Dorsolateral prefrontal cortex (tissue), 122 donors: ENCODE measurements at places on chromosomes 13 and 19. TPM values are rescaled to one million over a fixed set of nuclear protein-coding genes. Genes with fewer than 3 reads are reported as not detected.

DNA sequence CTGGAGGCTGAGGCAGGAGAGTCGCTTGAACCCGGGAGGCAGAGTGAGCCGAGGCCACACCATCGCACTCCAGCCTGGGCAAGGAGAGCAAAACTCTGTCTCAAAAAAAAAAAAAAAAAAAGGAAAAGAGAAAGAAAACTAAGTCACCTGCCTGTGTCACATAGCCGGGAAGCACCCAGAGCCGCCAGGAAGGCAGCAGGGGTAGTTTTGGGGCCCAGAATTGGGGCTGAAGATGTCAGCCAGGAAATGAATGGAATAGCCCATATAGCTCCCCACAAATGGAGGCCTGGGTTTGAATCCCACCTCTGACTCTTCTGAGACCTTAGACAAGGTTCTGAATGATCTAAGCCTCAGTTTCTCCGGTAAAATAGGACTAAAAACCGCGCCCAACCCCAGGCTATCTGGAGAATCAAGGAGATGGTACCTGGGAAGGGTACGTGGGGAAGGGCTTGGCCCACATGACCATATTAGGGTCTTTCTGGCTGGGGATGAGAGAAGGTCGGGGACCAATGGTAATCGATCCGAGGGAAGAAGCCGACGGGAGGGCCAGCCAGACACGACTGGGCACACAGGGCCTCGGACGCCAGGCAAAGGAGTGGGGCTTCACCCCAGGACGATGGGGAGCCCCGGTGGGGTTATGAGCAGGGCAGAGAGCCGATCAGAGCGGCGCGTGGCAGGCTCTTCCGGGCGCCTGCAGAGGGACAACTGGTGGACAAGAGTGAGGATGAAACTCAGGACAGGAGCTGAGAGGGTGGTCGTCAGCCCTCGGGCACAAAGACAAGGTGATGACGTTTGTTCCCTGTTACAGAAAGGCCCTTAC lies 14.4 kb downstream of the CCDC124 start:
- DNase-seq = no peak

MAMSTR gene
- 8.1 TPM for total RNA-seq

DNA sequence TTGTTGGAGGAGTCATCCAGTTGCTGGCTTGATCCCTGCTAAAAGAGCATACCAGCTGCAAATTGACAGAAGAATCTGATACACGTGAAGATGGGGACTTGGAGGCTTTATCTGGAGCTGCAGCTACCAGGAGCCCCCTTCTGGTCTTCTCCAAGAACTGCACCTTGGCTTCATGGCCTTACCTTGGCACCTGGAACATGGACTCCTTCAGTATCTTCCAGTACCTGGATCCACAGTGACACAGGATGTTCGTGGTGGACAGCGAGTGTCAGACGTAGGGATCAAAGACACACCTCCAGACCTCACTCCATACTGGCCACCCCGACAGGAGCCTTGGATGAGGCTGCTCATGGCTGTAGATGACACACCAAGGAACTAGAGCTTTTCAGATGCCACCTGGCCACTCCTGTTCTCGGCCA lies 9.9 kb upstream of the ACSBG2 start:
- DNase-seq = no peak

SIAH3 gene
- 3.0 TPM for total RNA-seq

TSPAN16 gene
- not detected for total RNA-seq

- DNase-seq = no peak
Measured at GRCh38 chr13:78875792-78876580, 217.0 kb upstream of the OBI1 start.

BRME1 gene
- total RNA-seq = 7.1 TPM

PRR22 gene
- total RNA-seq = 6.1 TPM

- DNase-seq = no peak
Measured at GRCh38 chr13:99263126-99263785, 5.1 kb upstream of the GPR18 start.

GRCh38 chr13:78593652-78594455 lies 9.5 kb downstream of the POU4F1 start:
- no peak for DNase-seq

TDRD12 gene
- total RNA-seq = 3.6 TPM

DNA sequence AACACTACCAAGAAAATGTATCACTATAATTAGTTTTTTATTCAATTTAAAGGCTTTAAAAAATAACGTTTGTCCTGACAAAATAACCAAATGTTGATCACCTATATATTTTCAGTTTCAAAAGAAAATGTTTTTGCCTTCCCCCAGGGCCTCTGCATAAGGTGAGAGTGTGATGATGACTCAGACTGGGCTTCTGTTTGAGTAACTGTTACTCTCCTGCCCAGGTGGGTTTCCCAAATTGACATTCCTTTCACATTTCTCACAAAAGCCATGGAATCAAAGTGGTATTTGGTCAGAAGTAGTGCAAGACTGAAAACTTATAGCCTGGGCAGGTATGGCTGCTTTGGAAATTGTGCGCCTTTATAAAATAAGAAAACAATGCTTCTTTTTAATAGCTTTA lies 180.6 kb downstream of the COG6 start:
- DNase-seq = no peak

DNA sequence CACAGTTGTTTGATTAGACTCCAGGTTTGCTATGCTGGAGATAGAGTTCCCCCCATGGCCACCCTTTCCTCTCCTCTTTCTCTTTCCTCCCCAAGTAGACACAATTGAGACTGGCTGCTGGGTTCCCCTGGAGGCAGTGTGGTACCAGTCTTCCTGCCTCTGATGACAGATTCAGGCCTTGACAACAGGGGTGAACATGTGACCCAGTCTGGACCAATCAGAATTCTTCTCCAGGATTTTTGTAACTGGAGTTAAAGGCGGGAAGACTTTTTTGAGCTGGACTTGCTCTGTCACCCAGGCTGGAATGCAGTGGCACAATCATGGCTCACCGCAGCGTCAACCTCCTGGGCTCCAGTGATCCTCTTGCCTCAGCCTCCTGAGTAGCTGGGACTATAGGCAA lies 48.7 kb downstream of the CCNE1 start:
- no peak for DNase-seq
